ENCODE measurements at places on chromosomes 1 and 21.

GRCh38 chr1:228443395-228443794, 26.7 kb upstream of the TRIM17 start:
- DNase-seq, result no peak

GRCh38 chr21:31248598-31248997, 95.5 kb downstream of the TIAM1 start:
- DNase-seq, result no peak

GRCh38 chr1:8031176-8031785, 5.2 kb upstream of the ERRFI1 start:
- DNase-seq, result no peak

GRCh38 chr1:193068013-193068412, 8.6 kb downstream of the RO60 start:
- no peak for DNase-seq

GRCh38 chr1:112256411-112256810, 139.6 kb upstream of the CTTNBP2NL start:
- DNase-seq, result no peak

GRCh38 chr1:198655459-198656121, 16.8 kb downstream of the PTPRC start:
- DNase-seq, result no peak

DNA sequence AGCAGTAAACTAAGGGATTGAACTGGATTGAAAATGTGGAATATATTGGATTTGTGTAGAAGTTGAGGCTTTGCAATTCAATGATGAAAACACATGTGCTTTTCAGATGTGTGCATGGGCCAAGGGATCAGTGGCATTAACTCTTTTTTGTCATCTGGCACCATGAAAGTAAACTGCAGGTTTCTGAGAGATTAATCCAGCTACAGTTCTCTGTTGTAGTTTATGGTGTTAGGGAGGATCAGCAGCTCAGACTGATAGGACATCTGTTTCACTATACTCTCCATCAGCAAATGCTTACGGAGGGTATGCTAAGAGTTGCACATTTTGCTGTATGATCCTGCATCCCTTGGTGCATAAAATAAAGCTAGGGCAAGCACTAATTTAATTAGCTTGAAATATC, 82.6 kb downstream of the C1orf21 start:
- no peak for DNase-seq

- no peak for DNase-seq
These were observed 46.6 kb upstream of the C1orf105 start for GRCh38 chr1:172373864-172374263.

- DNase-seq, result no peak
These were observed 446.0 kb downstream of the GPATCH2 start for GRCh38 chr1:217184854-217185253.

- no peak for DNase-seq
These were observed 7.5 kb upstream of the SSBP3 start for GRCh38 chr1:54413732-54414131.

- no peak for DNase-seq
These were observed 7.7 kb downstream of the VPS26C start for GRCh38 chr21:37259426-37259825.

DNA sequence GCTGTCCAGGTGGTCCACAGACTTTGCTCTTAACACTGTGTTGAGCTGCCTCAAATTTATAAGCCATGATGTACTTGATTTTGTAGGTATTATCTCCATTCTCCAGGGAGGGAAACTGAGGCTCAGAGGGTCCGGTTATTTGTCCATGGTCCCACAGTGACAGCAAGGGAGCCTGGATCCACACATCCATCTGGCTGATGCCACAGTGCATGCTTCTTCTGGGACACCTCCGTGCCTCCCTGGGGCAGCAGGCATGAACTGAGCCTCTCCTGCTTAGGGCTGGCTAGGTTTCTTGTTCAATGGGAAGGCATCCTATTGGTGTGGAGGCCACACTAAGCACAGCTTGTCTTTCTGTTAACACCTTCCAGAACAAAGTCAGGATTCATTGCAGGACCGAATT, 317.3 kb downstream of the AJAP1 start:
- DNase-seq, result no peak

- no peak for DNase-seq
These were observed 19.2 kb upstream of the BCAR3 start for GRCh38 chr1:93700532-93701469.

- peak; percentile 41 for DNase-seq
These were observed 607 bp downstream of the BTG3 start for GRCh38 chr21:17612023-17612564.

GRCh38 chr21:32020564-32020963, 147.7 kb downstream of the HUNK start:
- DNase-seq, result no peak

DNA sequence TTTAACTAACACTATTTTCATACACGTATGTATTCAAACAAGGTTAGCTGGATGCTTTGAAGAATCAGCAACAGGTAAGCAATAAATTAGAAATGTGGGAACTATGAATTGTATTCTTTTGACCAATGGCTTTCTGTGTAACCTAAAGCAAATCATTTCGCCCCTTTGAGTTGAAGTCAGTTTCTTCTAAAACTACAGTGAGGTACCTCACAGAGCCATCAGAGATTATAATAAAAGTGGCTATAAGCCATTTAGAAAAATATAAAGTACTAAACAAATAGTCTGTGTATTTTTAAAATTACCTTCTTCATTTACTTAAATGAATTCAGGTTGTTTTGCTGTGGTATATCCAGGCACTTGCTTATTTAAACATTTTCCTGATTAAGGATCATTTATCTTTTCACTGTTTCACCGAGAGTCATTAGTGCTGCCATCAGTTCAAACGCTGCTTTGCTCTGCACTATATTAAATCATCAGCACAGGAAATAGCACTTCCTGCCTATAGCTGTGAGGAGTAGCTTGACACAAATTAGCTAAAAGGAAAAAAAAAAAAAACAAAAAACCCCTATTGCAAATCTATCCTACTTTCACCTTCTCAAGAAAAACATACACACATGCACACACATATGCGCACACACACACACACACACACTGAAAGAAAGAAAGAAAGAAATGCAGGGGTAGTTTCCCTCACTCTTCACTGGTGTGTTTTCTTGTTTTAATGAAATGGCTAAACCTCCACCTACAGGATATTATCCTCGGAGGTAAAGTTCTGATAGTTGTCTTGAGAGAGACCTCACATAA, 39.8 kb upstream of the C1orf105 start:
- no peak for DNase-seq

GRCh38 chr1:166703726-166704462, 135.4 kb upstream of the POGK start:
- no peak for DNase-seq

DNA sequence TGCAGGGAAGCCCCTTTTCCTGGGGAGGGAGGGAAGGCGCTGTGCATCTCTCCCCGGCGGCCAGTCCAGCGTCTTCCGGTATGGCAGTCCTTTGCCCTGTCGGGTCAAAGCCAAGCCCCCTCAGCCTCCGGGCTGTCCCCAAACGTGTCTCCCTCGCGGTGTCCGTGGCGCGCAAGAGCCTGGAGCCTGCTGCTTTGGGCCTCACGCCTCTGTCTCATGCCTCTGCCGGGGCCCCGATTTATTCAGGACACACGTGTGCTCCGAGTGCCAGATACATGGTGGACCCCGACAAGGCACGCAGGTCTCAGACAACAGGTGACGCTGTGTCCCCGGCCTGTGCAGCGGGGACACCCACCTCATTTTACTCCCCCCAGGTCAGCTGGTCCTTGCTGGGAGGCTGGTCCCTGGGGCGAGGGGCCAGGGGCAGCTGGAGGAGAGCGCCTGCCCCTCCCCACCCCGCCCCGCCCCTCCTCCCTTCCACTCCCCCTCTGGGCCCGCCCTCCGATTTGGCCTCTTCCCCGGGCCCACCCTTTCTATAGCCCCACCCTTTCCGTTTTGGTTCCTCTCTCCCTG, 176.7 kb downstream of the CAMTA1 start:
- DNase-seq, result no peak

DNA sequence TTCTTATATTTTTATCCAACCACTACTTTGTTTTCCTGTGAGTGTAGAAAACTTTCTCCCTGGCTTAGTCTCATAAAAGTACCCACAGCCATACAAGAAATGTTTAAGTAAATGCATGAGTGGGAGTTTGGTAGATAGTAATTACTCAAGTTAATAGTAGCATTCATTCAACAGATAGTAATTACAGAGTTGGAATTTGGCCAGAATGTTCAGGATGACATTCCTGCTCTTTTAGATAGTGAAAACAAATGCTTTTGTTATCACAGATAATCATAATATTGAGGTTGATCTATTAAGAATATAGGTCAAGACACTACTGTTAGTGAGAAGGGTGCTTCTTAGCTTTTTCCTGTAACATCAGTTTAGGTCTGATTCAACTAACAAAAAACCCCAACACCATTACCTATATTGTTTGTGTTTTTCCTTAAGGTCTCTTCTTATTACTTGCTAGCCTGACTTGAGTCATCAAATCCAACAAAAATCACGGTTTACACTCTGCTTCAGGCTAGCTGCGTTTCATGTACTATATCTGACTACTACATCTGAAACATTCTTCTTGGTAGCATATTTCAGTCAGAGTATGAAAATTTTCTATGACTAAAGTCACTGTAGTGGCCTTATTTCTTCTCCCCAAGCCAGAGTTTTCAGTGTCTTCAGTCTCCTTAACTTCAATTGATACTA, 163.7 kb downstream of the HS2ST1 start:
- no peak for DNase-seq

DNA sequence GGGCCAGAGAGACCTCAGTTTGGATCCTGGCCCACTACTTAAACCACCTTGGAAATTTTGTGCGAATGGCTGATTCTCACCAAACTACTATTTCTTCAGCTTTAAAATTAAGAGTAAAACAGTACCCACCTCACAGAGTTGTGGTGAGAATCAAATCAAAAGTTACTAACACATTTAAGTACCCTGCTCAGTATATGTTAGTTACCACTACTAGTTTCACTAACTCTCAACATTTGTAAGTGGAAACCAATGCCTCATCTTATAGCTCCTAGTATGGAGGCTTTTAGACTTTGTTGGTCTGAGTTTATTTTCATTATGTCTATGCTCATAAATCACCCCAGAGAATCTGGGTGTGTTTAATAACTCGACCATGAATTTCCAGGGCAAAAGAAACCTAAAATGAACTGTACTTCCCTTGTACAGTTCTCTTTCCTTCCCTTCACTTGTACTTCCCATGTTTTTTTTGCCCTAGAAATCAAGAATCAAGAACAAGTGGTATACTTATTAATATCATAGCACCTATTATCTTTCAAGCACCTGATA, 11.6 kb upstream of the SERBP1 start:
- DNase-seq, result no peak

DNA sequence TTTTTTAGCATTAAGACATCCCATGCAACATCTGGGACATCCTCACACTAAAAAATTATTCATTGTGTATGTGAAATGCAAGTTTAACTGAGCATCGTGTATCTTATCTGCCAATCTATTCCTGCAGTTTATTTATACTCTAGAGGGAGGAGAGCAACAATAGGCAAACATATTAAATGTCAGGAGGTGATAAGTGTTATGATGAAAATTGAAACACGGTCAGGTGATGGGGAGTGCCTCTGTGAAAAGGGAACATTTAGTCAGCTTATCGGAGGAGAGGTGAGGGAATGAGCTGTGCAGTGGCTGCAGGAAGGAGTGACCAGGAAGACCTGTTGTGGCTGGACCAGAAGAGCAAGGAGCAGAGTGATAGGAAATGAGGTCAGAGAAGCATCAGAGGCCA, 775 bp upstream of the EFCAB14 start:
- peak; percentile 59 for DNase-seq

GRCh38 chr1:113118266-113118665, 45.3 kb downstream of the LRIG2 start:
- no peak for DNase-seq

- peak; percentile 24 for DNase-seq
These were observed 13.1 kb downstream of the MAP1LC3C start for GRCh38 chr1:241985787-241986186.
